ENCODE measurements at places on chromosomes 6 and 20.

- DNase-seq: no peak
Measured at GRCh38 chr6:137122612-137123011, 50.8 kb downstream of the IL22RA2 start.

DNA sequence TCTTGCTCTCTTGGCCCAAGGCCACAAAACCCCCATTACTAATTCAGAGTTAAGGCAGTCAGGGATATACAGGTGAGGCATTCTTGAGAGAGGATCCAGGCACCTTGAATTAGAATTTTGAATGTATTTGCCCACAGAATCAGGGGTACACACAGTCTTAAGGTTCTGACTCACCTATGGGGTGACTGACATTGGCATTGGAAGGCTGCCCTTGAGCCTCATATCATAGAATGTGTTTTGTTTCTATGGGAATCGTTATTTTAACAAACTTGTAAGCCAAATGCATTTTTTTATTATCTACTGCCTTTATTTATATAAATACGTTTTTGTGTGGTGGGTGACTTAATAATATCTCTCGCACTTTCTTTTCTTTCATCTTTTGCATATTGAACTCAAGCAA is 218.6 kb upstream of the CITED2 start:
- DNase-seq: no peak

DNA sequence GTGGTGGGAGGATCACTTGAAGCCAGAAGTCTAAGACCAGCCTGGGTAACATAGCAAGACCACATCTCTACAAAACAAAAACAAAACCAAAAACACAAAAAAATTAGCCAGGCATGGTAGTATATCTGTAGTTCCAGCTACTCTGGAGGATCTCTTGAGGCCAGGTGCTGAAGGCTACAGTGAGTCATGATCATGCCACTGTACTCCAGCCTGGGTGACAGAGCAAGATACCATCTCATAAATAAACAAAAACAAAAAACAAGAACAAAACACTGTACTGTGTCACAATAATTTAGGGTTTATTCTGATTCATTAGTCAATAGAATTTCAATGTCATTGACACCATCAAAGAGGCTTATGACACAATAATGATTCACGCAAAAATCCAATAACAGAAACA is 1121.7 kb upstream of the MAP3K7 start:
- no peak for DNase-seq

GRCh38 chr6:133889557-133890403 is 867 bp downstream of the TCF21 start:
- no peak for DNase-seq

DNA sequence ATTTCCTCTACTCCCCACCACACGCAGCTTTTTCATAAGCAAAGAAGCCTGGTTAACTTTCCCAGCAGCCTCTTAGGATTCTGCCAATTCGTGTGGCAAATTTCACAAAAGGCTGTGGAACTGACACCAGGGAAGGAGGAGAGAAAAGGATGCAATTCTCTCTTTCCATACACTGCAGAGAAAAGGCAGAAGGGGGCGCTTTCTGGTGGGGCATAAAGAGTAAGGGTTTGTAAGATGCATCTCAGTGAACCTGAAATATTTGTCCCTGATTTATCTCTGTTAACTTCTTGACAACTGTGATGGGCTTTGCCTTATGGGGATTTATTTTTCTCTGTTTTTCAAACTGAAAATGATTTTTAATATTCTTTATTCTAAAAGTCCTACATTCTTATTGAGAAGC is 45.5 kb upstream of the GLP1R start:
- no peak for DNase-seq

DNA sequence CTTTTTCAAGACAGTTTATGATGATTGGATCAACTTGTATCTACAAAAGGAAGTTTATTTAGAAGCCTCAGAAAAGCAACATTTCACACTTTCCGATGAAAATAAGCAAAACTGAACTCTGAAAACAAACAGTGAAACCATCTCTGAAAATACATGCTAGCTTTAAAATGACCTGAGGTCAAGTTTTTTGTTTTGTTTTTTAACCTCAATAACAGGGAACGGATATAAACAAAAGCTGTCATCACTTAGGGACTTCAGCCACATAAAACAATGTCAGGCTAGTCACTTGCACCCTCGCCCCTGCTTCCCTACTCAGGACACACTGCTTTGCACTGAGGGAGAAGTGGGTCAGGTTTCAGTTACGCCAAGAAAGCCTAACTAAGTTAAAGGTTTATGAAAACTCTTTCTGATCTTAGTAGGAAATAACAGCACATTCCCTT is 11.6 kb downstream of the BACH2 start:
- no peak for DNase-seq

DNA sequence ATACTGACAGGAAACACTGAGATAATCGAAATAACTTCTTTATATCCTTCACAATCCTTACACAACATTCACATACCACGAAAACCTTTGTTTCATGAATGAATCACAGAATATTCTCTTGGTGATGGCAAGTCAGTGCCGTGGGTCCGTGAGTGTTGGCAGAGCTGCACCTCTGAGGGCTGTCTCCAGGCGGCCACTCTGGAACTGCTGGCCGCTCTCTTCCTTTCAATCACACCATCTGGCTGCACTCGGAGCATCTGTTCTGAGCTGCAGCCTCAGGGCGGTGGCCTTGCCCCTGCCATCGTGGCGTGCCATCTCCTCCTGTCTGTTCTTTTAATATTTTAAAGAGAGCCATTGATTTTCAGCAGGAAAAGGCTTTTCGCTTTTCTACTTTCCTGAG is 129.4 kb upstream of the AFDN start:
- no peak for DNase-seq

- no peak for DNase-seq
Measured at GRCh38 chr6:134073161-134073560, 20.7 kb upstream of the SLC2A12 start.

DNA sequence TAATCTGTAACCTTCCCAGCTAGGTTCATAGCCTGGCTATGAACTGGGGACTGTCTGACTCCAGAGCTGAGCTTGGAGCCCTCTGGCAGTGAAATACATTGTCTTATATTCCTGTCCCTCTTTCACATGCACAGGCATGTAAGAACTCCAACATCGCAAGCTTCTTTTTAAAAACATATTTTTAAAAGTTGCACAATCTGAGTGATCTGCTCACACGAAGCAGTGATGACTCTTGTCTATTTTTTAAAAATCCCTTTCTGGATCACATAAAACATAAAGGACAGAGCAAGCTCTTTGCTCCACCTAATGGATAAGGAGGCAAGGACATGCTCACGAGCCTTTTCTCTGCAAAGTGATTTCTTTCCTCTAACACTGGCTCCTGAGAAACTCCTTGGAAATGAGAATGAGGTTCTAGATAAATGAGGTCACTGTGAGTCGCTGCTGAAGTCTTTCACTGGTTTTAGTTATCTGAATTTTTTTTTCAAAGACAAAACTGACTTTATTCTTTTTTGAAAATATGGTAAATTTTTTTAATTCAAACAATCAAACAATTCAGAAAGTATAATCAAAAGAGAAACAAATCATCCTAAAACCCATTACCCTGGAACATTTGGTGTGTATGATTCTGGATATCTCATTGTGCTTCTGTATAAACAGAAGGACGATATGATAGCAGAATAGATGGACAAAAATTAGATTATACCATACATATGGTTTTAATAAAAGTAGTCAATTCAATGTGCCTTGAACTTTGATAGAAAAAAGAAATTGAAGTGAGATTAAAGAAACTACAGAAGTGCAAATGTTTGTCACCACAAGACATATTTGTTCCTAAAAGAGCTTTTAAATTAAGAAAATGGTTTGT is 30.8 kb downstream of the IL20RA start:
- DNase-seq: no peak

GRCh38 chr6:119172824-119173223 is 94.4 kb upstream of the FAM184A start:
- DNase-seq: no peak

- no peak for DNase-seq
Measured at GRCh38 chr6:107198631-107199416, 83.5 kb upstream of the BEND3 start.

DNA sequence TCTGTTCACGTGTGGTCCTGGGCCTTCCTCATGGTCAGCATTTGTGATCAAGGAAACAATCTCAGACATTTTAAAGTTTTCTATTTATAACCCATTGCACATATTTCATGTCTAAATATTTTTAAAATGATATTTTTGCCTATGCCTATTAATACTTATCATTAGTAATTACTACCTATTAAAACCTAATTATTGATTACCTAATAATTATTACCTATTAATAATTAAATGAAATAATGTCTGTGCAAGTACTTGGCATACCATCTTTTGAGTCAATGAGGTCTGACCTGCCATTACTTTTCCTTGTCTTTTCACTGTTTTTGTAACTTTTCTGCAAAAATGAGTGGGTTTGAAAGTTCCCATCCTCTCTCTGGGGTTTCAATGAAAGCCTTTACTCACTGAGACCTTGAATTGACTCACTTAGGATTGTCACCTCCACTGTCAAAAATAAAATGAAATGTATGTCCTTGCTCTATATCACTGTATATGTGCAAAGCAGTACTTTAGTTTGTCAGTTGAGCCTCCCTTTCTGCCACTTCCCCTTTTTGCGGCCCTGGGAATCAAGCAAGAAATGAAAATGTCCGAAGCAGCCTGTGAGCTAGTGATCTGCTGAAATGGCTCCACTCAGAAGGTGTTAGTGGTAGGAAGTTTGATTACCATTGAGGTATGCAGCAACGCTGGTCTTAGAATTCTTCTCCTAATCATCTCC is 87.8 kb downstream of the L3MBTL3 start:
- DNase-seq: no peak

DNA sequence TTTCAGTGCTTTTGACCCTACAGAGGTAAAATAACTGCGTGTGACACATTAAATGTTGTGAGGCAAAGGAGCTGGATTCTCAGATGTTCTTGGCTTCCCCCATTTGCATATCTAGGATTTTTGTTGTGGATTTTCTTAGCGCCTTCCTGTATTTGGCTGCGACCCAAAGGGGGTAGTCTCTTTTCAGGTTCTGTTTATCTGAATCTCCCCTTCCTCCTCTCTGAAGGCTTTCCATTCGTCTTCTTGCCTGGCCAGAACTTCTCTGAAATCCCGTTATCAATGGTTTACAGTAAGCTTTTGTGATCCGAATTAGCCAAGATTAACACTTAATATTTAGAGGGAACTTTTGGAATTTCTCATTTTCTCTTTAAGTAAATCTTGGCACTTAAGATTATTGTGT is 60.8 kb downstream of the ADGRB3 start:
- DNase-seq: no peak

DNA sequence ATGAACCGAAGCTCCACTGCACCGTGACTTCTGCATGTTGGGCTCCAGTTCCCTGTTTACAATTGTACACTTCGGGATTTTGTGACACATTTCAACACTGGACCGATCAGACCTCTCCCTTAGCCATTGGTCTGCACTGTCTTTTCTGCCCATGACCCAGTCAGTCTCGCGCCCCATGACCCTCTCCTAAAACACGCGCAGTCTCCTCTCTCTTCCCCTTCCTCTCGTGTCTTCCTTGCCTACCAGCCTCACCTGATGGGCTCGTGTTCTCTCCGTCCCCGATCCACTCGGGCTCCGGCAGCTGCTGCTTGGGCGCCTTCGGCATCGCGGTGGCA is 535 bp upstream of the ABCF1 start:
- no peak for DNase-seq

- no peak for DNase-seq
Measured at GRCh38 chr20:62570403-62570802, 71.9 kb upstream of the SLCO4A1 start.

- DNase-seq: no peak
Measured at GRCh38 chr20:58970146-58970545, 10.9 kb upstream of the NELFCD start.

DNA sequence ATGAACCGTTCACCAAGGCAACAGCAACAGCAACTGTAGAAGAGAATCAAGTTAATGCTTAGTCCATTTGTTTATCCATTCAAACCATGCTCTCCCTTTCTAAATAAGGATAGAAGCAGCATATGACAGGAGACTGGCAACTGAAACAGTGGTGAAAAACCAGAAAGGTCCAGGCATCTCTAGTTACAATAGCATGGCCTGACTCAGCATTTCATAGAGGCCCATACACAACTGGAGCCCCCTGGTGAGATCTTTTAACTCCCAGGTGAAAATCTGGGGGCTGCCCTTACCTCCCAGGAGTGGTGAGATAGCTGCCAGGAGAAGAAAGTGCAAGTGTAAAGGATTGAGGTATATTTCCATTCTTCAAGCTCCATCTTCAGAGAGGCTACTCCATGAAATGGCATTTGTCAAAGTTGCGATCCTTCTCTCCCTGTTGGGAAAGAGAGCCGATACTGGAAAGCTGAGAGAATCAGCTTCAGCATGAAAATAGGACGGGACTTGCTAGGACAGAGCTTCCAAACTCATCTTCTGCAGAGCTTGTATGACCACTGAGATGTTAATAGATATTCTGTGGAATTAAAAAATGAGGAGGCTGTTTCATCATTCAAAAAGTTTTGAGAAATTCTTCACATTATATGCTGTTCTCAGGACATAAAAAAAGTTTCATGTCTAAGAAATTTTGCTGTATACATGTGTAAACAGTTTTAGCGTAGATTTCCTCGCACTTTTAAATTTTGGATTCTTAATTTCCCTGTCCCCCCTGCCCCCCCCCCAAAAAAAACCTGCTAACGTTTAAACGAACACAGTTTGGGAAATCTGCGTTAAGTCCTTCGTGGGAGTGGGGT is 10.9 kb upstream of the SLC2A12 start:
- DNase-seq: peak; percentile 46

GRCh38 chr6:123962508-123962907 is 158.8 kb downstream of the NKAIN2 start:
- peak; percentile 94 for DNase-seq

- DNase-seq: no peak
Measured at GRCh38 chr6:155245831-155246230, 18.0 kb upstream of the CLDN20 start.

DNA sequence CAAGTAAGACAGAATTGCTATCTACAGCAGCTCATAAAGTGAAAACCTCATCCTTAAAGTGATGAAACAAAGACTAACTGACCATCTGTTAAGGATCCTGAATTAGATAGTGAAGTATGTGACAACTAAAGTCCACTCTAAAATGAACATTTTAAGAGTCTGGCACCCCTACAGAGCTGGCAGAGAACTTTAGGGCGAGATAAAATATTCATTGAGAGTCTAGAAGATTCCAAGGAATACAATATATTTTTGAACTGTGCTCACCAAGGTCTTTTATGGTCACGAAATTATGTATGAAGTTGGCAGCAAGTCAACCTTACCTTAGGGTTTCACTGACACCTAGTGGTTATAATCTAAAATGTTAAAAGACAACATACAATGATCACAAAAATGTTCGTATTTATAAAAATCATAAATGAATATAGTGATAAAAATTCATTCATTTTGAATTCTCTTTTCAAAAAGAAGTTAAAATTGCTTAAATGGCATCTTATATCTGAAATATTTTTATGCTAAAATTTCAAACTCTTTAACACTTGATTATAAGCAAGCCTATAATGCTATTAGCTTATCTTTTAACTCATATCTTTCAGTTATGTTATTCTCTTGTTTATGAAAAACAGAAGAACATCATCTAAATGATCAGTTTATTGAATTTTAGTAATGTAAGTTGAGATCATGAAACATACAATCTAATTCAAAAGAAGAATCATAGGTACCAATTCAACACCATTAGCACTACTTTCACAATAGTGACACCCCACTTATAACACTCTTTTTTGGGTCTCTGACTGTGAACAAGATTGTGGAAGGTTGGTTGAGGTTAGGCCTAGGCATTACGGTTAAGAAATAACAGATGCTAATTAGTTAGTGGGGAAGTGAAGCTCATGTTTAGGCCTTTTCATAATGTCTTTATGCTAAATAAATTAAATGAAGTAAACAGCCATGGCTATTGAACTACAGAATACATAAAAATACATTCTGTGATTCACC is 27.5 kb downstream of the RSPH3 start:
- peak; percentile 27 for DNase-seq

GRCh38 chr20:59866338-59866737 is 67.1 kb downstream of the SYCP2 start:
- DNase-seq: no peak

GRCh38 chr6:134997133-134997995 is 47.5 kb upstream of the ALDH8A1 start:
- no peak for DNase-seq

Measured in SHP77 treated with DMSO at 0.1 percent for 48 hours (cell line).